ENCODE measurements at places on chromosomes 4 and X. TPM values are rescaled to one million over a fixed set of nuclear protein-coding genes. Genes with fewer than 3 reads are reported as not detected.

F8A3 gene
- total RNA-seq = 32.8 TPM

NPNT gene
- 840 TPM for total RNA-seq

SASH3 gene
- total RNA-seq = 7.3 TPM

SLIT2 gene
- 16.3 TPM for total RNA-seq

CCNQ gene
- total RNA-seq = 35.2 TPM

GAGE13 gene
- not detected for total RNA-seq

PTTG2 gene
- not detected for total RNA-seq

PCDH7 gene
- total RNA-seq = 31.5 TPM

ARHGEF6 gene
- total RNA-seq = 4.9 TPM

APLN gene
- 0.22 TPM for total RNA-seq

PABPC1L2B gene
- total RNA-seq = not detected

Data from thyroid gland (tissue), 4 donors.